Pancreas (tissue), 10 donors: ENCODE measurements at places on chromosomes 4 and X. TPM values are rescaled to one million over a fixed set of nuclear protein-coding genes. Genes with fewer than 3 reads are reported as not detected.

PF4V1 gene
- not detected for total RNA-seq

SPIN4 gene
- 2.4 TPM for total RNA-seq

GRCh38 chr4:147361726-147362125 lies 119.2 kb upstream of the EDNRA start:
- H3K4me3 ChIP-seq = no peak overlapping the region
- DNase-seq = no peak
- no peak overlapping the region for H3K27ac ChIP-seq

GRCh38 chr4:102477657-102478056 lies 23.5 kb upstream of the NFKB1 start:
- H3K36me3 ChIP-seq = no peaks in the 10 kb centered on the region
- no peak overlapping the region for H3K27ac ChIP-seq
- no peaks in the 10 kb centered on the region for H3K27me3 ChIP-seq
- H3K4me1 ChIP-seq = no peaks in the 10 kb centered on the region
- DNase-seq = no peak

- no peak overlapping the region for H3K4me3 ChIP-seq
- H3K36me3 ChIP-seq = no peaks in the 10 kb centered on the region
- H3K4me1 ChIP-seq = no peaks in the 10 kb centered on the region
- H3K27ac ChIP-seq = no peak overlapping the region
- no peaks in the 10 kb centered on the region for H3K27me3 ChIP-seq
- no peak for DNase-seq
Observed at GRCh38 chr4:155974996-155975395, 21.3 kb upstream of the CTSO start.

GRCh38 chr4:15002659-15003400 lies 549 bp downstream of the CPEB2 start:
- H3K4me3 ChIP-seq = peak overlapping the region; percentile 77
- H3K36me3 ChIP-seq = no peaks in the 10 kb centered on the region
- H3K27me3 ChIP-seq = no peaks in the 10 kb centered on the region
- DNase-seq = peak; percentile 71
- H3K27ac ChIP-seq = peak overlapping the region; percentile 99

- H3K27me3 ChIP-seq = no peaks in the 10 kb centered on the region
- no peak overlapping the region for H3K4me3 ChIP-seq
- H3K36me3 ChIP-seq = no peaks in the 10 kb centered on the region
- no peak overlapping the region for H3K27ac ChIP-seq
- H3K4me1 ChIP-seq = no peaks in the 10 kb centered on the region
Observed at GRCh38 chr4:1904042-1904441, 32.8 kb downstream of the NSD2 start.

- H3K4me1 ChIP-seq = no peaks in the 10 kb centered on the region
- H3K4me3 ChIP-seq = peak overlapping the region; percentile 79
- peak overlapping the region; percentile 65 for H3K27ac ChIP-seq
- peak; percentile 57 for DNase-seq
- H3K27me3 ChIP-seq = no peaks in the 10 kb centered on the region
Observed at GRCh38 chr4:76950052-76950955, 752 bp downstream of the SEPTIN11 start.

DNA sequence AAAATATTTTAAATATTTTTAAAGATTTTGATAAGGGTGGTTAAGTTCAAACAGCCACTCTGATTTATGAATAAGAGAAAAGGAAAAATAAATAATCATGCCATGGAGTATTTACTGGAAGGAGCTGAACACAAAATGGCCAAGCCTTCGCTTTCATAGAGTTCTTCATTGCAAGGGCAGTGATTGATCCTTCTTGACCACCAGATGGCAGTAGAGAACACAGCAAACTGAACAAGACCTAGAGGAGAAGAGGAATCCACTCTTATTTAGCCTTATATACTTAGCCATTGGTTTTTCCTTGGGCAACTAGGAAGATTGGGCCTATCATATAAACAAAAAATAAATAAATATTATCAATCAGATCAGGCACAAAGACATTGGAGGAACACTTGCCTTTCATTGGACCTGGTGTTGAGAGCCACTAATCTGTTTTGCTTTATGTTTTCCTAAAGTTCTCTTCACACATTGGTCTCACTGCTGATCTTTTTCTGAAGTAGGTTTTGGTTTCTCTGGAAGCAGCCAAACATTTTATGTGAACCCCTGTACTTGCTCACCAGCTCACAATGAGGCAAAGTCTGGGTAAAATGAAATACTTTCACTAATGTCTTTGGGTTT lies 58.1 kb upstream of the PARM1 start:
- peaks cover 5% of the 10 kb centered on the region for H3K4me1 ChIP-seq
- H3K27me3 ChIP-seq = no peaks in the 10 kb centered on the region
- H3K27ac ChIP-seq = no peak overlapping the region
- no peaks in the 10 kb centered on the region for H3K36me3 ChIP-seq
- no peak overlapping the region for H3K4me3 ChIP-seq

DNA sequence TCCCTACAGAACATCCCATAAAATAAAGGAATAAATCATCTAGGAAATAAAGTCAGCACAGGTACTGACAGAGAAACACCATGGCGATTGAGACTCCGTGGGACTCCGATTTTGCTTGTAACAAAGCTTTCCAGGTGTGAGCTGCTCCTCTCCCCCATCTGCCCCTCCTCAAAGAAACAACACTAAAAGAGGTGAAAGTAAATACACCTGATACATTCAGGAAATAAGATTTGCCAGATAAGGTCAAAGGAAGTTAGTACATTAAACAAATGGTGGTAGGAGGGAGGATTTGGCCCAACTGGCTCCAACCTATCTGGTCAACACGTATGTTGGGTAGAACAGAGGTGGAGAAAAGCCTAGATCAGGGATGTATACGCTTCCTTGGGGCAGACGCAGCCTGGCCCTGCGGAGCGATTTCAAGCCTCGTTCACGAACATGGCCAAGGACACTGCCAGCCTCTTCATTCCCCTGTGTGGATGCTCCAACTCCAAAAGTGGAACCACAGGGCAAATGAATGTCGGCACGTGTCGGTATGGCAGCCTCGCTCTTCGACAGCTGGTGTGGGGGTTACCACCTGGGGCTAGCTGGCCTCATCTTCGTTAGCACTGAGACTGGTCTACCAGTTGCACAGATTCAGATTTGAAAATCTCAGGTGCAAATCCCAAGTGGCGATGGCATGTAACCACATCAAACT lies 162.5 kb downstream of the AFAP1 start:
- no peaks in the 10 kb centered on the region for H3K4me1 ChIP-seq
- peaks cover 3% of the 10 kb centered on the region for H3K36me3 ChIP-seq
- no peaks in the 10 kb centered on the region for H3K27me3 ChIP-seq
- H3K4me3 ChIP-seq = no peak overlapping the region
- DNase-seq = no peak
- H3K27ac ChIP-seq = no peak overlapping the region

DNA sequence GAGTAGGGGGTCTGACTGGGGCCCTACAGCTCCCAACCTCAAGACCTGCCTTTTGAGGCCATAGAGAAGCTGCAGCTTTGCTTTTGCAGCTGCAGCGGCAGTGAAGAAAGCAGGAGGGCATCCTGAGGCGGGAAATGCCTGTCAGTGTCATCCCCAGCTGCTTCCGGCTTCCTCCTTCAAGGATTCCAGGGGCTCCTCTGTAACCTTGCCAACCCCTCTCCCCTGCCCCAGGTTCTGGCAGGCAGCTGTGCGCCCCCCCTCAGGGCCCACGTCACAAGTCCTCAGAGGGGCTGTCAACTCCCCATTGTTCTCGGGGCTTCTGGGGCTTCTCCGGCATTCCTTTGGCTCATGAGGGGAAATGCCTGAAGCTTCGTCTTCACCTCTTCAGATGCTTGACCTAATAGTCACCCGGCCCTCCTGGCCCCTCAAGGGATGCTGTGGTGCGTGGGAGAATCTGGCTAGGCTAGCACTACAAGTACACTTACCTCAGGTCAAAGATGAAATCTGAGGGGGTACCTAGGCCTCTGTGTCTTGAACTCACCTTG lies 31.9 kb downstream of the APLN start:
- H3K36me3 ChIP-seq = no peaks in the 10 kb centered on the region
- no peak for DNase-seq

KCNIP4 gene
- not detected for total RNA-seq

IL9R gene
- total RNA-seq = 0.20 TPM

DNA sequence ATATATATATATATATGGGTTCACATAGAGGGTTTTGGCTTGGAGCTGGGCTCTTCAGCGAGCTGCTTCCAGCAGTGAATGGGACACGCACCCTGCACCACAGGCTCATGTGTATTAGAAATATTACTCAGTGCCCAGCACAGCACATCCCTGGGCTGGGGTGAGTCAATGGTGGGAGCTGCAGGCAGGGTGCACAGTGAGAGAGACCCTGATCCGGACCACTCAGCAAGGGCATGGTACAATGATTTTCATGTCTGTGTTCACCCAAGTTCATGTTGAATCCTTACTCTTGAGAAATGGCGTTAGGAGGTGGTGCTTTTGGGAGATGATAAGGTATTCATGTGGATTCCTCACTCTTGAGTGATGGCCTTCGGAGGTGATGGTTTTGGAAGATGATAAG lies 194.7 kb downstream of the ASMT start:
- no peak for DNase-seq
- H3K4me1 ChIP-seq = no peaks in the 10 kb centered on the region
- H3K36me3 ChIP-seq = no peaks in the 10 kb centered on the region
- no peaks in the 10 kb centered on the region for H3K27me3 ChIP-seq
- no peak overlapping the region for H3K27ac ChIP-seq
- H3K4me3 ChIP-seq = no peak overlapping the region

CLDN22 gene
- total RNA-seq = not detected

- DNase-seq = no peak
- H3K36me3 ChIP-seq = no peaks in the 10 kb centered on the region
- H3K4me3 ChIP-seq = no peak overlapping the region
- H3K4me1 ChIP-seq = no peaks in the 10 kb centered on the region
Observed at GRCh38 chrX:18887825-18888212, 96.1 kb downstream of the PHKA2 start.

DNA sequence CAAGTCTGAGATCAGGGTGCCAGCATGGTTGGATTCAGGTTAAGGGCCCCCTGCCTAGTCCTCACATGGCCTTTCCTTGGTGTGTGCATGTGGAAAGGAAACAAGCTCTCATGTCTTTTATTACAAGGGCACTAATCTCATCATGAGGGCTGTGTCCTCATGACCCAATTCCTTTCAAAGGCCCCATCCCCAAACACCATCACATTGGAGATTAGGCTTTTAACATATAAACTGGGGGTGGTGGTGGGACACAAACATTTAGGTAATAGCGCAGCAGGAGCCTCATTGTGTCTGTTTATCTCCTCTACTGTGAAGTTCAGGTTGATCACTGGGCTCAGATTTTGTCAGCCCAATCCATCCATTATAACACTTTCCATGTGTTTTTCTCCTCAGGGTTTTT lies 41.0 kb downstream of the BEX3 start:
- H3K36me3 ChIP-seq = no peaks in the 10 kb centered on the region
- peaks cover 7% of the 10 kb centered on the region for H3K27me3 ChIP-seq
- H3K27ac ChIP-seq = no peak overlapping the region
- no peak overlapping the region for H3K4me3 ChIP-seq
- DNase-seq = no peak

- no peaks in the 10 kb centered on the region for H3K27me3 ChIP-seq
- no peak overlapping the region for H3K27ac ChIP-seq
- DNase-seq = no peak
- no peak overlapping the region for H3K4me3 ChIP-seq
Observed at GRCh38 chrX:9503261-9503660, 38.4 kb downstream of the TBL1X start.

DNA sequence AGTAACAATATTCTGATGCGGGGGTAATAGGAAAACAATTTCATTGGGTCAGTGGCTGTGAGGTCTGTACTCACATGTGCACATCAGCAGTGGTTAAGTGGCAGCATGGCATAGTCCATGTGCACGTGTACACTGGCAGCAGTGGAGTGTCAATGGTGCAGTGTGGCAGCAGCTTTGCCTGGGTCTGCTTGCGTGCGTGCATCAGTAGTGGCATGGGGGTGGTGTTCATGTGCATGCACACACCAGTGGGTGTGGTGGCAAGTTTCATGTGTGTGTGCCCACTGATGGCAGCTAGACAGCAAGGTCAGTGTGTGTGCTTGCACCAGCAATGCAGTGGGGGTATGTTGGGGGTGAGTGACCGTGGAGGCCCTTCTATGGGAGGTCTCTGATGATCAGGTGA lies 581.6 kb upstream of the KLHL4 start:
- H3K4me1 ChIP-seq = no peaks in the 10 kb centered on the region
- H3K36me3 ChIP-seq = no peaks in the 10 kb centered on the region
- no peak for DNase-seq
- no peak overlapping the region for H3K27ac ChIP-seq

- no peak overlapping the region for H3K27ac ChIP-seq
- no peaks in the 10 kb centered on the region for H3K27me3 ChIP-seq
- no peak for DNase-seq
- H3K4me3 ChIP-seq = no peak overlapping the region
- H3K4me1 ChIP-seq = no peaks in the 10 kb centered on the region
Observed at GRCh38 chr4:12126474-12126873, 697.8 kb upstream of the HS3ST1 start.

CCDC110 gene
- total RNA-seq = 11.2 TPM

GRCh38 chr4:169225812-169226211 lies 44.9 kb downstream of the SH3RF1 start:
- no peaks in the 10 kb centered on the region for H3K27me3 ChIP-seq
- no peak overlapping the region for H3K27ac ChIP-seq

CDX4 gene
- total RNA-seq = not detected

LYAR gene
- total RNA-seq = 2.0 TPM

DNA sequence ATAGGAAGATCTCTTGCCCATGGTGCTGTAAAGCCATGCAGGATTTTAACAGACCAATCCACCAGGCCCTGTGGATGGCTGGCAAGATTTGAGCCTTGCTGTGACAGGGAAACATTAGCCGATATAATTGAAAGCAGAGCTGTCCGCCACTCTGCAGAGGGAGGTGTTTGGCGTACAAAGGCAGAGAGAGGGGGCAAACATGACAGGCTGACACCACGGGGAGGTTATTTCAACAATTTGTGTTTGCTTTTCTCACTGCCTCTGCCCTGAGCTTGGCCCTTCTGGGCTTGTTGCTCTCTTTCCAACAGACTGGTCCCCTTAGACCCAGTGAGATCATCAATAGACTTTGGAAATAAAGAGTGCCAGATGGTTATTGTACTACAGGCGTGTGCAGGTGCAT lies 59.4 kb downstream of the CLNK start:
- H3K27ac ChIP-seq = no peak overlapping the region
- no peaks in the 10 kb centered on the region for H3K36me3 ChIP-seq
- no peak for DNase-seq

CYBB gene
- total RNA-seq = 1.5 TPM

DNA sequence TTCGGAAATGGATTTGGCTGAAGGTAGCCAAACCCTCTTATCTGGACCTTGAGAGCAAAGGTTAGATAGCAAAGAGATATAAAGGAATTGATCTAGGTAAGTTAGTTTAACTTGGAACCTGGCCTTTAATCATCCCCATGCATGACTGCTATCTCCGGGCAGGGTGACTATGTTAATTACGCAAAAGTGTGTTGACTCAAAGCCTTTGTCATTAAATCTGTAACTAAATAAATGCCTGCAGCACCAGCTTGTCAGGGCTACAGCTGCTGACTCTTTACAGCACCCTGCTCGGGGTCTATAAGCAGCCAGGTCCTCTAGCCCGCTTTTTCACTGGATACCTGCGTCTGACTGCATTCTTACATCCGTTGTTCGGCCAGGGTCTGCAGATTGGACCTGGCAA lies 201.7 kb downstream of the TBCK start:
- H3K4me1 ChIP-seq = no peaks in the 10 kb centered on the region
- peaks cover 3% of the 10 kb centered on the region for H3K36me3 ChIP-seq
- no peaks in the 10 kb centered on the region for H3K27me3 ChIP-seq
- H3K27ac ChIP-seq = no peak overlapping the region

SPRY1 gene
- total RNA-seq = 19.4 TPM

- H3K36me3 ChIP-seq = peaks cover 4% of the 10 kb centered on the region
- H3K27me3 ChIP-seq = no peaks in the 10 kb centered on the region
- H3K4me1 ChIP-seq = peaks cover 4% of the 10 kb centered on the region
- H3K4me3 ChIP-seq = no peak overlapping the region
- no peak for DNase-seq
Observed at GRCh38 chr4:169210504-169211118, 60.1 kb downstream of the SH3RF1 start.

NPY2R gene
- not detected for total RNA-seq
